Stimulated activated CD4-positive, alpha-beta T cell treated with anti-CD3 and anti-CD28 coated beads, Interleukin-1b, Interleukin-23, amount 100 ng/mL, for 4 hours (primary cell): ENCODE measurements at places on chromosomes 1 and 21.

DNA sequence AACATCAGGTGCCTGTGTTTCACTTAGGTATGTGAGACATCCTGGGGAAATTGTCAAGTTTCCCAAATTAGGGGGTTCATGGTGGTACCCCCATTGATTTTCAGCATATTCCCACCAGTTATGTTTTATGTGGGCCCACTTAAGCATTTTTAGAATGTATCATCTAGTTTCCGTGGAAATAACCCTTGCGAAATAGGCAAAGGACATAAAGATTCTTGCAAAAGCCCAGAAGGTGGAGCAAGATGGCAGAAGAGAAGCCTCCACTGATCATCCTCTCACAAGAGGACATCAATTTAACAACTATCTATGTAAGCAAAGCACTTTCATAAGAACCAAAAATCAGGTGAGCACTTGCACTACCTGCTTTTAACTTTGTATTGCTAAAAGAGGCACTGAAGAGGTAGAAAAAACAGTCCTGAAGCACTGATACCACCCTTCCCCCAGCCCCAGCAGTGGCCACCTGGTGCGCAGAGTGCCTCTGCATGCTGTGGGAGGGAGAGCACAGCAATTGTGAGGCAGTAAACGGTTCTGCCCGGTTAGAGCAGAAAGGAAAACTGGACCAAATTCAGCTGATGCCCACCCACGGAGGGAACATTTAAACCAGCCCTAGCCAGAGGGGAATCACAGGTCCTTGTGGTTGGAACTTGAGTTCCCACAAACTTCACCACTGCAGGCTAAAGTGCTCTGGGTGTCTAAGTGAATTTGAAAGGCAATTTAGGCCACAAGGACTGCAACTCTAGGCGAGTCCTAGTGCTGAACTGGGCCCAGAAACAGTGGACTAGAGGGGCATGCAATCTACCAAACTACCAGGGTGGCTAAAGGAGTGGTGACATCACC lies 23.2 kb downstream of the MCOLN2 start:
- no peak for DNase-seq

GRCh38 chr1:39084191-39084590 lies 58.0 kb downstream of the NDUFS5 start:
- no peak for DNase-seq

- DNase-seq: no peak
These were observed 49.8 kb downstream of the KCNT2 start for GRCh38 chr1:196558411-196558810.

DNA sequence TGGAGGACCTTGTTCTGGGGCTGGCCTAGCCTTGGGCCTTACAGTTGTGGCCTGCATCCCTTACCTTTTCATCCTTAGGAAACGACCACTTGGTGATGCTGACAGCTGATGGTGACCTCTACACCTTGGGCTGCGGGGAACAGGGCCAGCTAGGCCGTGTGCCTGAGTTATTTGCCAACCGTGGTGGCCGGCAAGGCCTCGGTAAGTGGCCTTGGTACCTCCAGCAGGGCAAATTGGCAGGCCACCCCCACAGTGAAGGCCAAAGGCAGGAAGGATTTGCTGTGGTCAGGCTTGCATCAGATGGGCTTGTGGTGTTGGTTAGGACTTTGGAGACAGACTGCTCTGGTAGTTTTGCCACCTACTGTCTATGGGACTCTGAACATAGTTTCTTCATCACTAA lies 17.7 kb upstream of the TRNAU1AP start:
- no peak for DNase-seq

- DNase-seq: no peak
These were observed 48.4 kb upstream of the ADORA3 start for GRCh38 chr1:111551623-111552411.

- no peak for DNase-seq
These were observed 17.7 kb downstream of the CNTN2 start for GRCh38 chr1:205060746-205061145.

DNA sequence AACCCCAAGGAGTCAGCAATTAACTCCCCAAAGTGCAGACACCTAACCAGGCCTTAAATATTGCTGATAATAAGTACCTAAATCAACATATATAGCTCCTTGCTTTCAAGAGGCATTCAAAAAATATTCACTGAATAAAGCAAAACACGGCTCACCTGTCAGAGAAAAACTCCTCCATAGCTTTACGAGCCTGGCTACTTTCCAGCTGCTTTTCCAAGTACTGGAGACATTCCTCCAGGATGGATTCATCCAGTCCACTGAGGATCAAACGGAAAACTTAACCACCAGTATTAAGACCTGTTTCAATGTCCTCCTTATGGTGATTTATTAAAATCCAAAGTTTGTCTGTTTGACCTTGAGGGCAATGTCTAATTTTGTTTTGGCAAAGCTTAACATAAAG lies 44.6 kb downstream of the UBR4 start:
- DNase-seq: no peak

GRCh38 chr1:157045250-157046218 lies at the start of gene ARHGEF11:
Gene ARHGEF11, minus strand, starts transcription at chr1:157045742. Its CDS starts 1,412 bp downstream, at chr1:157044330.
- peak; percentile 20 for DNase-seq

- peak; percentile 38 for DNase-seq
These were observed 17.0 kb downstream of the DHRS3 start for GRCh38 chr1:12600880-12601633.
